Activated naive CD4-positive, alpha-beta T cell treated with Interleukin-2 at 50 U/mL for 16 hours (primary cell): ENCODE measurements at places on chromosomes 3 and 15.
A peak's percentile ranks its signal among the peaks of the same experiment; 100 is the strongest.

- no peak for DNase-seq
Observed at GRCh38 chr3:85783291-85783690, 824.5 kb downstream of the CADM2 start.

DNA sequence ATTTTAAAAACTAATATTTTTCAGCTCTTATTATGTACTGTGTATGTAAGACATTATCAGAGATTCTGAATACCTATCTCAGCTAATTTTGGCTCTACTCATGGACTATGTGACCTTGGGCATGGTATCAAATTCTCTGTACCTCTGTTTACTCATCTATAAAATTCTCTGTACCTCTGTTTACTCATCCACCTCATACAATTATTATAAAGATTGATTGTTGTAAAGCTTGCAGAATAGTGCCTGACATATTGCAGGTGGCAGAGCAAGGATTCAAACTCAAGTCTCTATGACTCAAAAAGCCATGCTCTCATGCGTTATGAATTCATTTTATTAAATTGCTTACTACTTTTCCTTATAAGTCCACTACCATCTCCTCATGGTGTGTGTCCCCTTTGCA is 151.9 kb upstream of the ARL6 start:
- no peak for DNase-seq

- DNase-seq = no peak
Observed at GRCh38 chr3:143737065-143737464, 111.2 kb downstream of the SLC9A9 start.

DNA sequence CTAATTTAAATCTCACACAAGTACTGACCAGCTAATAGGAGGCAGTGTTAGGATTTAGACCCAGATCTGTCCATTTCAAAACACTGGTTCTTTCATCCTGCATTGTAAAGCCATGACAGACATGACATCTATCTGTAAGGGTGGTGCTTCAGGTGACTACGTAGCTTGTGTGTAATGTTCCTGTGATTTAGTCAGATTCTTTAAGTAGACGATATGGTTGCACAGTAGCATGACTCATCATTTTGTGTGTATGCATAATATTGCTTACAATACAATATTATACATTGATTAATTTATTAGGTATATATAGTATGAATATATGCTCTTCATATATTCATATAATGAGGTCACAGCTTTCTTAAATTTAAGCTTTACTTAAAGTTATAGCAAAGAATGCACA is 628.5 kb downstream of the GRM7 start:
- no peak for DNase-seq

DNA sequence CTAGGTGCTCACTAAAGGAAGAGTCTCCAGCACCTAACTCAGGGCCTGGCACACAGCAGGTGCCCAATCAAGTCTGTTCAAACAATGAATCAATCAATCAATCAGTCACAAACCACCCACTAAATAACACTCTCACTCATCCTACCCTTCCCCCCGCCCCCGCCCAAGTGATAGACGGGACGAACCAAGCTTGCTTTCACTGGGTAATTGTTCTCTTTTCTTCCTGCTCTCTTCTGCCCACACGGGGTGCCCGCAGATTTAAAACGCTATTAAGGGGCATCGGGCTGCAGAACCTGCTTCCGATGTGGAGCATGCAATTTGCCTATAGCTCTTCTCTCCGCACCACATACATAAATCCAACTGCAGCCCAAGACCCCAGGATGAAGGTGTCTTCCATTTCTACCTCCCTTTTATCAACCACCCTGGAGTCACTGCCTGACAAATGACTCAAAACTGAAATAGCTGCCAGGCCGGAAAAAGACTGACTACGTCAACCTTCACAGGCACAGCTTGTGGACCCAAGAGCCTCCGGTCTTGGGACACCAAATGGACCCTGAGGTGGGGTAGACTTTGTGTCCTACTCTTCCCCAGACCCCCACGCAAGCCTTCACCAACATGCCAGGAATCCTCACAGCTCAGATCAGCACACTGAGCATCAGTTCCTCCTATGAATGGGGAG is 1.7 kb downstream of the KLHL25 start:
- DNase-seq = peak; percentile 49

DNA sequence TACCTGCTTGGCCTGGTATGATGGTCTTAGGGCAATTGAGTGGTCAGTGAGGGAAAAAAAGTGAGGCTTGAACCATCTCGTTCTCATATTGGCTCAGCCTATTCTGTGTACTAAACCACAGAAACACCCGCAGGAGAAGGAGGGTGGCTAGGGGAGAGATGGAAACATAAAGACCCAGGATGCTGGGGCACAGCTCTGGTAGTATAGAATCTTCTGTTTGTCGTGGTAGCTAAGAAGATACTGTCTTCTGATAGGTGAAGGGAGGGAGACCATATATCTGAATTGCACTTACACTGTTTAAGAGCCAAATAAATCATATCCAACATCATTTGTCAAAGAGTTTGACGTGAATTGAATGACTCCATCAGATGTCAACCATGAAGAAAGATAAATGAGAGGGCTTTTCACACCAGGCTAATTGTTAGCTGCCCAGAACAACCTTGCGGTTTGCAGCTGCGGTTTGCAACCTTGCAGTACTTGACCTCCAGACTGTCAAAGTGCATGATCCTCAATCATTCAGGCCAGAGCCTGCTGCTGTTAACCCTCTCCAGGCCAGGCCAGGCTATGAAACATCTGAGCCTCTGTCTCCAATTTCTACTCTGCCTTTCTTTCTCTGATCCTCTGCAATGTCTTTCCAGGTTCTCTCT is 40.9 kb upstream of the PIK3R4 start:
- no peak for DNase-seq

GRCh38 chr3:60931452-60931851 is 319.8 kb downstream of the FHIT start:
- no peak for DNase-seq

GRCh38 chr3:47985381-47985780 is 30.8 kb downstream of the MAP4 start:
- no peak for DNase-seq

- no peak for DNase-seq
Observed at GRCh38 chr3:10950476-10951294, 41.9 kb upstream of the SLC6A1 start.

DNA sequence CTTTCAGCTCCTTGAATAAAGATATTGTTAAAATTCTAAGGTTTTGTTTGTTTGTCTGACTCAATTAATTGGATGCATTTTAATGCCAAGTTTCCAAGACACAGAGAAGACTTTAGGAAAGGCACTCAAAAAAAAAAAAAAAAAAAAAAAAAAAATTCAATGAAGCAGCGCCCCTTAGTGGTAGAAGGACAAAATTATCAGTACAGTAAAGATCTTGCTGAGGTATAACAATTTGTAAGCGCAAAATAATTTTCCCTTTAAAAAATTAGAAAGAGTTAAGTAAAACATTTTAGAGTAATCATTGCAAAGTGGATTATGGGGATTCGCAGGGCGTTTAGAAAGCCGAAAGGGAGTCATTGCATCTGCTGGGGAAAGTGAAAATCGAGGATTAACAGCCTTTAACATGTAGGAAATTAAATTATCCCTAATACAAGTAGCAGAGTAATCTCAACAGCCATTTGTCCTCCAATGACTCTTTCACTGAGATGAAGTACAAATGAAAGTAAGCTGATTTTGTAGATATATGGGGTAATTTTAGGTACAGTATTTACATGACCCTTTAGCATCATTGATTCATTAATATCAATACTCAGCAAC is 5.8 kb upstream of the DIS3L start:
- DNase-seq = no peak

DNA sequence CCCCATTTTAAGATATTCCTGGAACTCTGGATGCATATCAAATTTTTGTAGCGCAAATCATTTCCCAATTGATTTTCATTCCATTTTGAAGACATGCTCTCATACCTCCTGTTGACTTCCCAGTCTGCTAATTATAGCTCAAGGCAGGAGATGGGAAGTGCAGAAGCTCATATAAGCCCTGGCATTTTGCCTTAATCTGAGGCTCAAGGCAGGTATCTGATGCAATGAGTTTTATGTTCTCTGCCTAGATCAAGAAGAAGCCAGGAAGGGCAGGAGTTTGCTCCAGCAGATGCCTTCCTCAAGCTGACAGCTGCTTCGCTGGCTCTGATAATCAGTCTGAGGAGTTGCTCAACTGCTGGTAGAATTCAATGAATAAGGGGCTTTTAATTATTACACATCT is 65.6 kb upstream of the NEDD4 start:
- DNase-seq = no peak

GRCh38 chr15:62607643-62608042 is 434.9 kb upstream of the TPM1 start:
- no peak for DNase-seq
